Naive B cell (primary cell): ENCODE measurements at places on chromosomes 3 and 15.

GRCh38 chr3:59920822-59921221, 871.0 kb upstream of the CFAP20DC start:
- DNase-seq, result no peak

- no peak for DNase-seq
Measured at GRCh38 chr15:26443321-26443720, 329.5 kb downstream of the GABRB3 start.

DNA sequence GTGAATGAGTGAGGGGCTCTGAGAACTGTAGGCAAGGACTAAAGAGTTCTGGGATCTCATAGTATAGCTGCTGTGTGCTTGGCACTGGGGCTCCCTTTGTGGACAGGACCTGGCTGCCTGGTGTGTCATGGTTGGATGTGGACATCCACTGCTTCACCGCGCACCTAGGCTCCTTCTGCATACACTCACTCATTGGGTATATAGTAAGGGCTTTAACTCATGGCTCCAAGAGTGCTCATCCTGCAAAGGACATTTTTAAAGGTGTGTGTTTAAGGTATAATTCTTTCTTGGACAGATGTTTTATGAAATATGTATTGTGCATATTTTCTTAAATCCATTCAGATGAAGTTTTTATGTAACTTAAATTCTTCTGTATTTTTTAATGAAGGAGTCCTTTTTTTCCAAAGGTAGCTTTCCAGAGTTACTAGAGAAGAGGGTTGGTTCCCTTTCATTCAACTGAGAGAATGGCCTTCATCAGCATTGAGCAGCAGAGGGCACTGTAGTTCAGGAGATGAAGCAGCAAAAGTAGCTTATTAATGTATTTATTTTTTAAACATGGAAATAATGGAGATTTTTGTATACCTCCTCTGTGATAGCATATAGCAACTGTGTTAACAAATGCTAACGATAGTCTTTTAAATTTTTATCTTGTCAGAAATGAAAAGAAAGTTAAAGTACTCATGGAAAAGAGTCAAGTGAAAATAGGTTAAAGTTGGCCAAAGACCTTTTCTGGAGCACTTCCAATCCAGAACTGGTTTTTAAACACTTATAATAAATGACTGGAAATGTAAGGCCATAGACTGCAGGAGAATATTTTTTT, 25.2 kb downstream of the OXNAD1 start:
- peak; percentile 30 for DNase-seq

GRCh38 chr3:194069421-194070219, 66.3 kb upstream of the HES1 start:
- no peak for DNase-seq

DNA sequence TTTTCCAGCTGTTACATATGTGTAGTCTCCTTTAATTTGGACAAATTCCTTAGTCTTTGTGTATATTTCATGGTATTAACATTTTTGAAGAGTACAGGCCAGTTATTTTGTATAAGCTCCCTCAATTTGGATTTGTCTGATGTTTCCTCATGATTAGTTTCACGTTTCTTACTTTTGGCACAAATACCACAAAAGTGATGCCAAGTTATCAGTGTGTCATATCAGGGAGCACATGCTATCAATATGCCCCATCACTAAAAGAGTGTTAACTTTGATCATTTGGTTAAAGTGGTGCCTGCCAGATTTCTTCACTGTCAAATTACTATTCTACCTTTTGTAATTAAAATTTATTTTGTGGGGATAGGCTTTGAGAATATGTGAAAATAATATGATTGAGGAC, 14.6 kb downstream of the PCNP start:
- DNase-seq, result no peak

DNA sequence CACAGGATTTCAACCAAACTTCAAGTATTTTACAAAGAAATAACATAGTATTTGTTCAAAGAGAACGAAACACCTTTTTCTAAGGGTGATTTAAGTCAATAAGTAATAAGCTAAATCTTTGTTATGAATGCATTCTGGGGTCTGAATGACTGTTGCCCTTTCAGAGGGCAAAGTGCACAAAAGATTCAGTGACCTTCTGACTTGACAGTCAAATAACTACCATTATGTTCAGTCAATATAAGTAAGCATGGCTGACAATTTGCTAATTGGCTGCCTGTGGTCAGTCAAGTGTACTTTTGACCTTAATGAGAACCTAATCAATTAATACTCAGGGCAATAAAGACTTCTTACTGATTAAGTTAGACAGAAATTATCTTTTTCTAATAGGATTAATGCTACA, 133.1 kb upstream of the NANOGP8 start:
- DNase-seq, result no peak

GRCh38 chr3:50627407-50628051, 10.6 kb downstream of the MAPKAPK3 start:
- DNase-seq, result no peak

GRCh38 chr3:21059404-21059803, 691.6 kb downstream of the ZNF385D start:
- no peak for DNase-seq

DNA sequence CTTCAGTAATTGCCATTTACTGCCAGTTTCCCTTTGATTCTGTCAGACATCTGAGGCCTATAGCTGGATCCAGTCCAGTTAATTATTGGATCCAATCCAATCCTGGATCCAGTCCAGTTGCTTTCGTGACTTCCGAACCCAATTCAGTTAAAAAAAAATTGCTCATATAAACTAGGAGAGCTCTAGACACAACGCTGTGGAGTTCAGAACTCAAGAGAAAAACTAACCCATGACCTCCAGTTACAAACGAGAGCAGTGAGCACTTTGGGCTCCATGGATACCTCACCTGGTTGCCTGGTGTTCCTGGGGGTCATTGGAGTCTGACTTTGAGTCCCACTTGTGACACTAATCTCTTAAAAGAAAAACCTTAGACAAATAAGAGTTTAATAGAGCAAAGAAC, 269.8 kb downstream of the THSD4 start:
- no peak for DNase-seq

- DNase-seq, result no peak
Measured at GRCh38 chr3:53780171-53780570, 66.0 kb downstream of the CHDH start.

DNA sequence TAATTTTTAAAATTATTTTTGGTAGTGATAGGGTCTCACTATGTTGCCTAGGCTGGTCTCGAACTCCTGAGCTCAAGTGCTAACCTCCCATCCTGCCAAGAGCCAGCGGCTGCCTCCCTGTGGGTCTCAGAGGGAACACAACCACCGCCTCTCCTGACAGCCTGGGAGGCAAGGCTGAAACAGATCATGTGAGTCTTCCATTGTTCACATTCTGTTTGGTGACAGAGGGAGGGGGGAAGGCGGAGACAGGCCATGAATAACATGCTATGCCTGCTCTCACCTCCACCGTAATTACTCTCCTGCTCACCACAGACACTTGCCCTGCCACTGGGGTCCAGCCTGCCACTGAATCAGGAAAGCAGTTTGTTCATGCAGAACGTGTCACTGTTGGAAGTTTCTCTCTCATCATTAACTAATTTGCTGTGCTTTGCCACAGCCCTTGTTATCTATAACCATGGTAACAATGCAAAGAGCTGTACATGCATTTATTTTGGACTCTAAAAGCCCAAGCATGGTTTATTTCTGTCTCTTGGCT, 78.4 kb upstream of the RASGRF1 start:
- DNase-seq, result no peak

DNA sequence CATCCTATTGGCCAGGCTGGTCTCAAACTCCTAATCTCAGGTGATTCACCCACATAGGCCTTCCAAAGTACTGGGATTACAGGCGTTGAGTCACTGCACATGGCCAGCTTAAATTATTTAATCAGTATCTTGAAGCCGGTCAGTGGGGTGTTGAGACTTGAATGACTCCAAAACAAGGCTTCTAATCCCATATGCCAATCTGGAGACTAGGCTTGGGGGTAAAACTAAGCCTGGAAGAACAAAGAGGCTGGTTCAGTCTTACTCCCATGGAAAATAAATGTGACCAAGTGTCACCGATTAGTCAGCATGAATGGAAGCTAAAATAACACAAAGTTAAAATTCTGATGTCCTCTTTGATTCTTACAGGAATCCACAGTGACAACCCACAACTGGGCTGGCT, 509.1 kb downstream of the FOXP1 start:
- no peak for DNase-seq

DNA sequence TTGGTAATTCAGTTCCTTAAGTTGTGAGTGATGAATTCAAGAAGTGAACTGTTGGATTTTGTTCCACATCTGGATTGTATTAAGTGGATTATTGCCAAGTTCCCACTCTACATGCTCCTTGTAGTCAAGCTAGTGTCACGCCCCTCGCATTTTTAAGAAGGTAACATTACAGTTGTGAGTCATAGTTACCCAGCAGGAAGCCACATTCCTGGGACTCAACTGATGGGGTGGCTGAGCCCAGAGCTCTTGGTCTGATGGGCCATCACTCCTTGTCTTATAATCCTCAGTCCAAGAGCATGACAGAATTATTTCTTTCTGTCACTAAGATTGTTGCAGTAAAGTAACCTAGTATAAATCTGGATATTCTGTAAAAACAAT, 102.7 kb downstream of the PTPRG start:
- no peak for DNase-seq

GRCh38 chr3:54905261-54905888, 22.5 kb downstream of the LRTM1 start:
- no peak for DNase-seq

DNA sequence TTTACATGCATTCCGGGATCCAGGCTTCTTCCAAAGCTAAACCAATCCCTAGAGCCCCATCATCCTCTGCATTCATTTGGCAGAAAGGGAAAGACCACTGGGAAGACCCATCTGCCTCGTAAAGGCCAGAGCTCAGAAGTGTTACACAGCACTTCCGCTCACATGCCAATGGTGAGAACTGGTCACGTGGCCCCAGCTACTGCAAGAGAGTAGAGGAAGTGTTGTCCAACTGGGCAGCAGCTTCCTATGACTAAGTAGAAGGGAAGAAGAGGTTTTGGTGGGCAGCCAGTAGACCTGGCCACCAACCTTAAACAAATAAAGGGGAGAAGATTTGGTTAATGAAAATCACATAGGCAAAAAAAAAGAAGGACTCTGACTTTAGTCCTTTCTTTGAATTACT, 74.4 kb upstream of the PPP2R3A start:
- DNase-seq, result no peak

DNA sequence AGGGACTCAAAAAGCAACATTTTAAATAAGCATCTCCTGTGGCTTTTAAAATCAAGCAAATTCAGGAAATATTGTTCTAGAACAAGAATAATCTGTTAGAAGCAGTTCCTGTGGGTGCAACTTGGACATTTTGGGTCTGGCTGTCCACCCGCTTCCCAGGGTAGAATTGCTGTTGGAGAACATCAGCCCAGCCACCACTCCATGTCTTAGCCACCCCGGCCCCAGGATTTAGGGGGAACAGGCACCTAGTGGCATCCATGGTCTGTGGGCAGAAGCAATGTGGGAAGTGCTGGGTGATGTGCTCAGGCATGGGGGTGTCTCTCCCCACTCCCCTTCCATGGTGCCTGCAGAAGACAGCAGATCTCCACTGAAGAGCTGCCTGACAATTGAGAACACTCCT, 162.6 kb downstream of the KLF13 start:
- no peak for DNase-seq

GRCh38 chr3:41288785-41289184, 89.5 kb downstream of the CTNNB1 start:
- no peak for DNase-seq

GRCh38 chr15:45391746-45392583, 13.6 kb upstream of the GATM start:
- DNase-seq, result peak; percentile 81

- DNase-seq, result no peak
Measured at GRCh38 chr15:72160696-72161245, 36.8 kb downstream of the GRAMD2A start.

DNA sequence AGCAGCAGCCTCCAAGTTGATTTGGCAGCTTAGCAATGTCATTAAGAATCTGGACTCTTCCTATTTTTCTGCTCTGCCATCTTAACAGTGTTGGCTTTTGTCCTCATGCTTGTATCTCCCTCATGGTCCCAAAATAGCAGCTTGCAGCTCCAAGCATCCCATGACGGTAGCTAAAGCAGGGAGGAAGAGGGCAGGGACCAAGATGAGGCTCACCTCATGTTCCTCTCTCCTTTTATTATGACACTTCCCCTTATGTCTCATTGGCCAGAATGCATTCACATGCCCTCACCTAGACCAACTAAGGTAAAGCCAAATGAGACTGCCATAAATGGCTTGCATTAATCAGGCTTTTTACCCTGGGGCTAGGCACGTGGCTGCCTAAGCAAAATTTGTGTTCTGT, 382.4 kb downstream of the SHQ1 start:
- DNase-seq, result no peak

- DNase-seq, result no peak
Measured at GRCh38 chr3:81886081-81886480, 124.6 kb upstream of the GBE1 start.

DNA sequence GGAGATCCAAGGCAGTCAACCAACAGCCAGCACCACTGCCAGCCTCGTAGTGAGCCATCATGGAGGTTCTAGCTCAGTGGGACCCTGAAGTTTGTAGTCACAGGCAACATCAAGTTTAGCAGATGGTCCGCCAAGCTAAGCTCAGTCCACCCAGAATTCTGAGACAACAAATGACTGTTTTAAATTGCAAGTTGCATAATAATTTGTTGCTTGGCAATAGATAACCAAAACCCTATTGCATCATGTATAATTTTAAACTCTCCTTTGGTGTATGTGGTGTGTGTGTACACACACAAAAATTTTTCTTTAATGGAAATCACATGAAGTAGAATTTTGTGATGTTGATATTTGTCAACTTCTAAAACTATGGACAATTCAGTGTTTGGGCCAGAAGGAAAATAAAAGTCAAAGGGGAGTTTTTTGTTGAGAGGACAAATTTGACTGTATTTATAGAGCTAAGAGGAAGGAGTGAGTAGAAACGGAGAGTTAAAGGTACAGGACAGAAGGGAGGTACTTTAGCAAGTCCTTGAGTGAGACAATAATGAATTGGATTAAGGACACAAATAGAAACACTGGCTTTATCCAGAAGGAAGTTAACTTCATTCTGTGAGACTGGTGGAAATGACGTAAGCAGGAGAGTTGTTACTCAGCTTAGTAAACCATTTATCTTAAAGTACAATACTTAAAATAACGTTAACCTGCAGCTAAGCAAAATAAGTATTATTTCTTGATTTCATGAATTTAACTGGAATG, 83.6 kb downstream of the NCEH1 start:
- no peak for DNase-seq

DNA sequence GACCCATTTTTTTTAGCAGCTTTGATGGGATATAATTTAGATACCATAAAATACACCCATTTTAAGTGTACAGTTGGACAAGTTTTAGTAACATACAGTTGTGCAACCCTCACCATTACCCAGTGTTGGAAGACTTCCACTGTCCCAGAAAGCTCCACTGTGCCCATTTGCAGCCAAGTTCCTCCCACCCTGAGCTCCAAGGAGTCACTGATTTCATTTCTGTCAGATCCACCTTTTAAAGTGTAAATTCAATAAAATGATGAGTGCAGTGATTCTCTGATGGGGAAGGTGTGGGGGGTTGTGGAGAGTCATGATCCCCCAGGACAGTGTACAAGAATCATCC, 93.2 kb upstream of the IGF1R start:
- no peak for DNase-seq

- DNase-seq, result no peak
Measured at GRCh38 chr3:21995079-21995607, 244.1 kb upstream of the ZNF385D start.
